ENCODE measurements at places on chromosomes 1 and 21. TPM values are rescaled to one million over a fixed set of nuclear protein-coding genes. Genes with fewer than 3 reads are reported as not detected.

GRCh38 chr1:205250699-205251098, 23.0 kb downstream of the TMCC2 start:
- no peak for ATAC-seq

- ATAC-seq: no peak
Measured at GRCh38 chr1:197743578-197743977, 31.7 kb downstream of the DENND1B start.

GRCh38 chr1:246459221-246459620, 47.9 kb downstream of the SMYD3 start:
- no peak for ATAC-seq

GRCh38 chr21:41500363-41500762, 7.6 kb downstream of the TMPRSS2 start:
- ATAC-seq: no peak

DNA sequence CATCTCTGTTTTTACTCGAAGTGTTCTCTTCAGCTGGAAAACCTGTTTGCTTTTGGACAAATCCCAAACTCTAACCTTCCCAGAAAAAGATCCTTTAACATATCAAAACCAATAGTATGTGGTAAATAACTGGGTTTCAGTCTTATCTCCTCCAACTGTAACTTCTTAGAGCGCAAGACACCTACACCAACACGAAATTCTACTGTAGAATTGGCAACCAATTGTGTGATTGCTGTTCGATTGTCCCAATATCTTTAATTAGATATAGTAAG, 5.8 kb upstream of the MPZL1 start:
- no peak for ATAC-seq

DNA sequence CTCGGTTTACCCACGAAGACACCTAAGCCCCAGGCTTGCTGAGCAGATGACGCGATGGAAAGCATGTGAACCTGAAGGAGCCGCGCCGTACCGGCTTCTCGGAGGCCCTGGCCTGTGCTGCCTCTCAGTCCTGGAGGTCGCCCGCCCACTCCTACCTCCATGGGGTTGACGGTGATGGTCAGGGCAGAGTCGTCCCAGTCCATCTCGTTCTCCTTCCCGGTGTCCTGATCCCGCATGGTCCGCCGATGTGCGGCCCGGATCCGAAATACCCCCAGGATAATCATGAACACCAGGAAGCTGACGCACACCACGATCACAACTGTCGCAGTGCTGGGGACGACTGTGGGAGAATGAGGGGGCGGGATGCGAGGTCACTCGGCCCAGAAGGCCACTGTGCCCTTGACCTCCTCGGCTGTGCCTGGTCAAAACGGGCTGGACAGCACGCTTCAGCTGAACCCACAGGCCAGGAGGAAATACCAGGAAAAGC, 79.6 kb downstream of the PIK3CD start:
- no peak for ATAC-seq

GRCh38 chr1:34190692-34191091, 14.0 kb downstream of the C1orf94 start:
- ATAC-seq: peak; percentile 54

DNA sequence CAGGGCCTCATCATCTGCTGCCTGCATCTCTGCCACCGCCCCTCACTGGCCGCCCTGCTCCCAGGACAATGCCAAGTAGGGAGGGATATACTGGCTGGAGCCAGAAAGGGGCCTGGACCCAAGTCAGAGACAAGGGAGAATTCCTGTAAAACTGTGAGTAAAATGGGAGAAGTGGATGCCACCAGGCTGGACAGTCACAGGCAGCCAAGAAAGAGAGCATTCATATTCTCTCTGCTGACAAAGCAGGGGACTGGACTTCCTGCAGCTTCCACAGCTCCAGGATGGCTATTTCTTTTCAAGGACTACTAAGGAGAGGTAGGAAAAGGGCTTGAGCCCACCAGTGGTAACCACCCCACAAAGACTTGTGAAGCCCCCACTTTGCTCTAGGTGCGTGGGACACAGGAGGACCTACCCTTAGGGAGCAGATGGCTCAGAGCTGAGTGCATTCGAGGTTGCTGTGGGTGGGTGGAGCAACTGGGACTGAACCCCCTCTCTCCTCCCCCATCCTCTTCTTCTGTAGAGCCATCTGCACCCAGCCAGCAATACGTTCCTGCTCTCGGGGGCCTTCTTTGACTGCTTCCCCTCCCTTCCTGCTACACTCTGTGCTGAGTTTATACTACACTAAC, 57.5 kb downstream of the GLIS1 start:
- no peak for ATAC-seq

DNA sequence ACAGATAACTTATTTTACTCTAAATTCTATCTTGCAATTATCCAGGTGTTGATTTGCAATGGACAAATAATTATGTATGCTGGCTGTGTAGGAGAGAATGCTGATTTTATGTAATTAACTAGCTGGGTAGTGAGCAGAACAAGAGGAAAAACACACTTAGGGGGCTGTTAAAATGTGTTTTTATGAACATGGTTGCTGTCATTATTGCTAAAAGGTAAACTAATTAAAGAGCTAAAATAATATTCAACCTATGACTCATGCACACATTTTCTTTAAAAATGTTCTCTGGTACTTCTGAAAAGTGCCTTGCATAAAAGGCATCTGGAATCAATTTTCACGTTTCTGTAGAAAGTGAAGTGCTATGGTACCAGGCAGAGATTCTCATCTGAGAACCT, 192.8 kb upstream of the C8B start:
- no peak for ATAC-seq

DNA sequence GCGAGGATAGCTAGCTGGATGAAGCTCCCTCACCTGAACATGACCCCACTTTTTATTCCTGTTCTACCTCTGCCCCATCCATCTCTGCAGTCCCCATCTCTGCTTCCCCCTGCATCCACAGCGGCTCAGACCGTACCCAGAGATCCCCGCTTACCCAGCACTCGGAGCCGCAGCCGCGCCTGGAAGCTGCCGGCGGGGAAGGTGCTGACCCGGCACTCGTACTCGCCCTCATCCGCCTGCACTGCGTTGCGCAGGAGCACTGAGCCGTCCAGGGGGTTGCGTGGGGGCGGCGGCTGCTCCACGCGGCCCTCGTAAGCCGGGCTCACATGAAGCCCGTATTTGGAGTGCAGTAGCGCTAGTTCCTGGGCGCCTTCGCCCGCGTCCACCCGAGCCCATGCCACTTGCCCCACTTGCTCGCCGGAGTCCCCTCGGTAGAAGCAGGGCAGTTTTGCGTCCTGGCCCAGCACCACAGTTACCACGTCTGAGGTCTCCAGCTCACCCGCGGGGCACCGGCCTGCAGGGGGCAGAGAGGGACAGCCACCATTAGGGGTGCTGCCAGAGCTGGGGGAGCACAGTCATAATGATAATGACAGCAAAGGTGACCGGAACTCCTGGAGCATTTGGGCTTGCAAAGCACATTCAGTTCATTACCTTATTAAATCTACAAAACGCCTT, 9.8 kb downstream of the NECTIN4 start:
- no peak for ATAC-seq

The SELL gene
- total RNA-seq: 221 TPM

The ARHGEF11 gene
- total RNA-seq: 4.7 TPM

The SMIM1 gene
- 2.8 TPM for total RNA-seq

The FAM151A gene
- total RNA-seq: not detected

The ANGPTL1 gene
- not detected for total RNA-seq

The SCAMP3 gene
- 84.0 TPM for total RNA-seq
